Transverse colon (tissue), 4 donors: ENCODE measurements at places on chromosomes 7 and 10.
A peak's percentile ranks its signal among the peaks of the same experiment; 100 is the strongest.

DNA sequence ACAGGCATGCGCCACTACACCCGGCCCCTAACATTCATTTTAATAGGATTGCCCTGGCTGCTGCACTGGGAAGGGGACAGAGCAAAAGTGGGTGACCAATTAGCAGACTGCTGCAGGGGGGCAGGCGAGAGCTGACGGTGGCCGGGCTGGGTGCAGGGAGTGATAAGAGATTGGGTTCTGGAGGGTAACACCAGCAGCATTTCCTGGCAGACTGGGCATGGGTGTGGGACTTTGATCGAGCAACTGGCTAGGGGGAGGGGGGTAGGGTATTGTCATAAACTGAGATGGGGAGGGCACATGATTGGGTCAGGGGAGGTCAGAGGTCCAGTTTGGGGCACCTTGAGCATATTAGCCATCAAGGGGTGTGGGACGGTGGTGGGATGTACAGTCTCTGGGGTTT, 20.2 kb upstream of the AMZ1 start:
- no peak for DNase-seq

GRCh38 chr10:5976512-5977470, 552 bp downstream of the IL15RA start:
- peak; percentile 70 for DNase-seq

GRCh38 chr7:159125104-159125954, 19.3 kb downstream of the VIPR2 start:
- no peak for DNase-seq

DNA sequence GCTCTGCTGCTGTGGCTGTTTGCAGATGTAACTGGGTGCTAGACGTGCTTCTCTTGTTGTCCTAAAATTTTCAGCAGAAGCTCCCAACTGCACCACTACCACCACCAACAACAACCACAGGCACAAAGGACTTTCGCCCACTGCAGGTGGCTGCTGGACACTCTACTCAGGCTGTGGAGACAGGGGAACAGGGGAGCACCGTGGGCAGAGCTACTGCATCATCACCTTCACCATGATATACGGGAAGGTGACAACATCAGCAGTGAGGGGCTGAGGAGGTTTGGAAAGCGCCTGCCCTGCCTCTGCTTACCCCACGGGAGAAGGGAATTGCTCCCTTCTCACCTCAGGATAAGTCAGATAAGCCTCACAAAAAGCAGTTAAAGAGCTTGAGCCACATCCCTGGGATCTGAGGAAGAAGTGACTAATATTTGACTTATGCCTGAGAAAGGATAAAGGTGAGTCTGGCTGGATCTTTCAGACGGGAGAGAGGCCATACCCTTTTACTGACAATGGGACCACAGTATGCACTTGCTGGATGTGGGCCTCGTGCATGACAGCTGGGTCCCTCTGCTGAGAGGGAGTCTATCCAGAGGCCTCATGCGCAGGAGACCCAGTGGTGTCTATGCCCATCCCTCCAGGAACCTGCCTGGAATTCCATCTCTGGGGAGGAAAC, 217.6 kb downstream of the KLF6 start:
- no peak for DNase-seq
